Stimulated activated CD4-positive, alpha-beta T cell treated with anti-CD3 and anti-CD28 coated beads, Interleukin-15, amount 100 ng/mL, for 1 hour (primary cell): ENCODE measurements at places on chromosomes 12 and 14.
A peak's percentile ranks its signal among the peaks of the same experiment; 100 is the strongest.

DNA sequence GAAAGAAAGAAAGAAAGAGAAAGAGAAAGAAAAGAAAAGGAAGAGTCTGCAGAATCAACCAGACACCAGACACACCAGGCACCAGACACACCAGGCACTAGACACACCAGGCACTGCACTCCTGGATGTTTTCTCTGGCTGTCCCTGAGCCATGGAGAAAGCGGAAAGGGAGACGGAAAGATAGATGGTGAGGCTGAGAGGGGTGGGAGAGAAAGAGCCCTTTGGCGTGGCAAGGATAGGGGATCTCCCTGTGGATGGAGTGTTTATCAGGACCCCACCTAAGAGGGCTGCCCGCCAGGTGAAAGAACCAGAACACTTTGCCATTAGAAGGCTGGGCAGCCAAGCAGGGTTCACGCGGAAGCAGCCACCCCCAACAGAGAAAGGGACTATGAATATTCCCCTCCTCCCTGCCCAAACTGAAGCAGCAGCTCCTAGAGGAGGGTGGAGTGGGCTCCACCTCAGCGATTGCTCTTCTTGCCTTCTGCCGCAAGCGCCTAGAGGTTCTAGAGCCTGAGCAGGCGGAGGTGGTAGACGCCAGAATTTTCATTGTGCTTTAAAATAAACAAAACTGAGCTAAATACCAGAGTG, 13.4 kb downstream of the ST8SIA1 start:
- no peak for DNase-seq

GRCh38 chr12:131089531-131090273, 136.0 kb downstream of the ADGRD1 start:
- no peak for DNase-seq

- DNase-seq, result no peak
Measured at GRCh38 chr12:89098441-89099112, 253.7 kb downstream of the DUSP6 start.

GRCh38 chr12:115885040-115885690, 392.3 kb downstream of the MED13L start:
- DNase-seq, result no peak

DNA sequence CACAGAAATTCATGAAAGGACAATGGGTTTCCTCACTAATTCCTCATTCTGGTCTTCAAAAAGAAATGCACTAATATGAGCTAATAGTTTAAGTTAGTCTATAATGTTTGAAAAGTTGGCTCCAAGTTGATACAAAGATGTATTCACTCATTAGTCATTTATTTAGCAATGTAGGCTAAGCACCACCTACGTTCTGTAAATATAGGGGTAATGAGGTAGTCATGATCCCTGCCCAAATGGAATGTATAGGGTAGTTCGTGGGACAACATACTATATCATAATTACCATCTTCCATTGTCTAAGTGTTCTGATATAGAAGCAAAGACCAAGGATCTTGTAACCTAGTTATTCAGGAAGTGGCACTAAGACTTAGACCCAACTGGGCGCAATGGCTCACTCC, 86.5 kb downstream of the DIO2 start:
- DNase-seq, result no peak

DNA sequence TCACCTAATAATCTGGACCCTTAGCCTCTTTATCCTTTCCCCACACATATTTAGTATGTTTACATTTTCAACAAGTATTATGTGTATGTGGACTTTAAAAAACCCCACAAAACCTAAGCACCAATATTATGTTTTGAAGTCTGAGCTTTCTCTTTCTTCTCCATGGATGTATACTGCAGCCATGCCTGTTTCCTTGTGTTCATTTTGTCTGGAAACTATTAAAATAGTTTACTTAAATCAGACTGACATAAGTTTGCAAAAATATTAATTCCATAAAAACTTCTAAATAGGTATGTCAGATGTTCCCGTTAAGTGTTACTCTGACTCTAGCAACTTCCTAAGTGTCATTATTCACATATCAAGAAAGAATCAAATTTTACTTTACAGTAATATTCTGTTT, 2.9 kb downstream of the HIGD1C start:
- DNase-seq, result no peak

GRCh38 chr14:76186308-76187027, 34.7 kb downstream of the GPATCH2L start:
- DNase-seq, result no peak

DNA sequence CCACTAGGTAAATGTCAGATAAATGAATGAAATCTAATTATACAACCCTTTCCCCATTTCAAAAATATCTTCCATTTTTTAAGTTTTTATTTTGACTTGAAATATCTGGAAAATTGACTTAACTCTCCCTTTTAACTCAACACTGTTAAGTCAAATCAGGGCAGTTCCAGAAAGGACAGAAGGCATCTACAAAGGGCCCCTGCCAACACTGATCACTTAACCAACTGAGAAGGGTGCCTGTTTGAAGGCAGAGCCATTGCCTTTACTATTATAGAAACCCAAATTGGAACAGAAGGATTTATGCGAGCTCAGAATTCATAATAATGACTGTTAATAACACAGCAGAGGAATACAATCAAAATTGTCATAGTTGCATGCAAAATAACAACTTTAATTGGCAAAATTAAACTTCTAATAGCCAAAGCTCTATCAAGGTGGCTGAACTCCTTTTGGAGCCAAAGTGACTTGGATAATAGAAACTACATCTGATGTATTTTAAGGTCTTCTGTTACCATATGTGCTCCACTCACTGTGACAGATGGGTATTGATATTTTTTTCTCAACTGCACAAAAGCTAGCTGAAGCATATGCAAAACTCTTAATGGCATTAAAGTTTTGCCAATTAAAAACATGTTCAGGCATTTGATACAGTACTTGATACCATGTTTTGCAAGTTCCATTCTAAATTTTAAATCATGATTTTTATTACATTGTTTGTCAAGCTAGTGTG, 383.8 kb downstream of the NOVA1 start:
- no peak for DNase-seq

- no peak for DNase-seq
Measured at GRCh38 chr14:54603362-54603761, 36.4 kb downstream of the SAMD4A start.

DNA sequence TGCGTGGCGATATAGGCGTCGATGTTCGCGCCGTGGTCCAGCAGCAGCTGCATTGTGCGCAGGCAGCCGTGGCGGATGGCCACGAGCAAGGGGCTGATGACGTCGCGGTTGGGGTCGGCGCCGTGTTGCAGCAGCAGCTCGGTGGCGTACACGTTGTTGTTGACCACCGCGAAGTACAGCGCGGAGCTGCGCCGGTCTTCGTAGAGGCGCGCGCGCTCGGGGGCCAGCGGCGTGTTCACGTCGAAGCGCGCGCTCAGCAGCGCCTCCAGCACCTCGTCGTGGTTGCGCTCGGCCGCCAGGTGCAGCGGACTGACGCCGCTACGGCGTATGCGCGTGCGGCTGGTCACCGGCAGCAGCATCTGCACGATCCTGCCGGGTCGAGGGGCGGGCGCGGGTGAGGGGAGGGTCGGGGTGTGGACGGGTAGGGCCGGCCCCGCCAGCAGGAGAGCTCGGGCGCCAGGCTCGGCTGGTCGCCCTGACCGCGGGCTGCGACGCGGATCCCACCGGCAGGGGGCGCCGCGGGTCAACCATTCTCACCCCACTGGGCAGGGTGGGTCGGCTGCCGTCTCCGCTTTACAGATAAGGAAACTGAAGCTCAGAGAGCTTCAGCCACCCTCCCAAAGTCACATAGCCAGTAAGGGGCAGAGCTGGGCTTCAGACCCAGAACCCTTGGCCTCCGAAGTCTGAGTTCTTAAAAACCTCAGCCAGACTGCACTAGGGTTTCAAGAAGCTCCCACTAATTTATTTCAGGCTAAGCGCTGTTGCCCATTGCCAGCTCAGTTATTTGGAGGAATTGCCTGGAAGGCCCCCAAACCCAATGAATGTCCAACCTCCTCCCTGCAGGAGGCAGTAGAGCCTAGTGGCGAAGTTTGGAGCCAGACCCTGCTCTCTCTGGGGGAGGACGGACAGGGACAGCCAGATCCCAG, 12.4 kb downstream of the FAM181A start:
- peak; percentile 96 for DNase-seq

- no peak for DNase-seq
Measured at GRCh38 chr14:51682411-51682810, 30.7 kb downstream of the FRMD6 start.

DNA sequence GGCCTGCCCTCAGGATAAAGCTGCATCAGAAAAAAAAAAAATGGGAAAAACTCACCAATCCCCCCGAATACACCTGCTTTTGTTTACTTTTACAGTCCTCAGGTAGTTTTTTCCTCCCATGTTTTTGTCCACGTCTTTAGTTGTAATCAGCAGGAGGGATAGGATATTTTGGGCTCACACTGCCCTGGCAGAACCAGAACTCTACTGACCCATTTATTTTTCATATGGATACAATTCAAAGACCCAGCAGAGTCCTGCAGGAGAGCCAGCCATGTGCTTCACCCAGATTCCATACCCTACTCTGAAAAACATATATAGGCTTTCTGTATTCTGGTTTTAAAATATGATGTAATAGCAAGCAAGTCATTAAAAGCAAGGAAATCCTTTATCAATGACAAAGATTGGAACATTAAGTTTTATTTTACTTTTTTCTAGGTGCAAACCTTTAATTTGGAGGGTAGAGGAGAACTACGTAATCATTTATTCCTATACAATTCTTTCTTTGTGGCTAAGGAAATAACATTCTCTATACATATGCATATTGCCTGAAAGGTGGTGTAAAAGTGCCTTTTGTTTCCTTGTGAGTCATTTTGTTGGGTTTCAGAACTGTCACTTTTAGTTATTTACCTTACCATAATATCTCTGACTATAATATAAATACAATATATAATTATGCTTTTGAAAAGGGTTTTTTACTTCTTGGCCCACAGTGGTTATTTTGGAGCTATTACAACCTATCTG, 19.1 kb downstream of the DACT1 start:
- no peak for DNase-seq

DNA sequence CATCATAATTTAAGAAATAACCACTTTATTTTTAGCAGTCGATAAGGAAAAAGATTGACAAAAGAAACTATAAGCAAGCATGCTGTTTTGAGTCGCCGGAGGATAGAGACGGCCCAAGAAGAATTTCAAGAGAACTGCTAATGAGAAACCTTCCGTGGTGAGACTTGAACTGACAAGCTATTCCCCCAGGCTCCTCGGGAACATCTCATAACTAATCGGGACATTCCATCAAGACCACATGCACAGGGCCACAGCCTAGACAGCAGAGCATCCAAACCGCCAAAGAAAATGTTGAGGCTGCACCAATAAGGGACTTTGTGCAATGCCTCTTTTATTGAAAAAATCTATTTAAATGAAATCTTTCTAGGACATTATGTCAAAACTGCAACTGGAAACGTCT, 51.0 kb downstream of the YEATS4 start:
- no peak for DNase-seq

DNA sequence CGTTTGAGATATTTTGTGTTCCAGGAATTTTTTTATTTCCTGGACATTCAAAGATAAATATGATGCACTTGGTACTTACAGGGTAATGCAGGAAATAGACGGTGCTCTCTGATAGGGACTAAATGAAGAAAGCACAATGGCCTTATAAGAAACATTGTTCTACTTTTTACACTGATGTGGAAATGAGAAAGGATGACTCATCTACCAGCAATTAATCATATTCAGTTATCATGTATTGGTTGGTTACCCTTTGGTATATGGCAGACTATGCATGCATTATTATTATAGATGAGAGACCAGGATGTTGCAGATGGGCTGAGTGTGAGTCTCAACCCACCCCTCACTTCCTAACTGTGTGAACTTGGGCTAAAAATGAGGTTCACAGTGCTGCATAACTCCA, 222.2 kb downstream of the FLRT2 start:
- no peak for DNase-seq

DNA sequence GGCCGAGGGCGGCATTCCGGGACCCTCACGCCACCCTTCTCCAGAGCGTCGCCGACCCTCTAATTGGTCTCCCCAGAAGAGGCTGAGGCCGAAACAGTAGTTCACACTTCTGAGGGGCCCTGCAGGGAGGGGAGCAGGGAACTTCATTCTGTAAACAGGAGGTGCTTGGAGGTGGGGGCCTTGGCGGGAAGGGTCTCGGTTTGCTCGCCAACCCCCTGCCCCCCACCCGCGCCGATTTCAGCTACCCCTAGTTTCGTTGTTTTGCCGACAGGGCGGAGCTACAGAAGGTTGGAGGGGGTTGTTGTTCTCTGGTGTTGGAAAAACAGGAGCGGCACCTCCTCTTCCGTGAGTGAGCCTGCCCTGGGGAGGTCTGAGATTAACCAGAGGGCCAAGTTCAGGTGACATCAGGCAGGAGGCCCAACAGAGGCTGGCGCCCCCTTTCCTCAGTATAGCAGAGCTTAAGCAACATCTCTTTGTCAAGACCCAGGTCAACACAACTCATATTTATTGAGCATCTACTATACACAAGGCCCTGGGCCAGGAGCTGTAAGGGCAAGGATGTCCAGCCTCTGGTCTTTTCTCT, 682 bp downstream of the ERBB3 start:
- DNase-seq, result no peak

DNA sequence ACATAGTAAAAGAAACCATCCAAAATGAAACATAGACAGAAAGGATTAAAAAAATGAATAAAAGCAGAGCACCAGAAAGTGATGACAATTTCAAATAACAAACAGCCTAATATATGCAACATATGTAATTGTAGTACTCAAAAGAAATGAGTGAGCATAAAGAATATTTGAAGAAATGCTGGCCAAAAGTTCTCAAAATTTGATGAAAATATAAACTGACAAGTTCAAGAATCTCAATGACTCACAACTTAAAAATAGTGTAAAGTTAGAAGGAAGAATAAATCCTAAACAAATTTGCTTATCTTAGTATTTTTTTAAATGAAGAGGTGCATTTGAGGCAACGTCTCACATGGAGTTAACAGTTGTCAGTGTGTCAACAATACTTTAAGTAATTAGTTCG, 498.9 kb downstream of the SLC6A15 start:
- DNase-seq, result no peak

GRCh38 chr12:6534945-6535696, 804 bp downstream of the GAPDH start:
- DNase-seq, result peak; percentile 68

DNA sequence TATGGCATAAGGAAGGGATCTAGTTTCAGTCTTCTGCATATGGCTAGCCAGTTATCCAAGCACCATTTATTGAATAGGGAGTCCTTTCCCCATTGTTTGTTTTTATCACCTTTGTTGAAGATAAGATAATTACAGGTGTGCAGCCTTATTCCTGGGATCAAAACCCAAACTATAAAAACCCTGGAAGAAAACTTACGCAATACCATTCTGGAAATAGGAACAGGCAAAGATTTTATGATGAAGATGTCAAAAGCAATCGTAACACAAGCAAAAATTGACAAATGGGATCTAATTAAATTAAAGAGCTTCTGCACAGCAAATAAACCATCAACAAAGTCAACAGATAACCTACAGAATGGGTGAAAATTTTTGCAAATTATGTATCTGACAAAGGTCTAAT, 128.5 kb upstream of the DCN start:
- no peak for DNase-seq

DNA sequence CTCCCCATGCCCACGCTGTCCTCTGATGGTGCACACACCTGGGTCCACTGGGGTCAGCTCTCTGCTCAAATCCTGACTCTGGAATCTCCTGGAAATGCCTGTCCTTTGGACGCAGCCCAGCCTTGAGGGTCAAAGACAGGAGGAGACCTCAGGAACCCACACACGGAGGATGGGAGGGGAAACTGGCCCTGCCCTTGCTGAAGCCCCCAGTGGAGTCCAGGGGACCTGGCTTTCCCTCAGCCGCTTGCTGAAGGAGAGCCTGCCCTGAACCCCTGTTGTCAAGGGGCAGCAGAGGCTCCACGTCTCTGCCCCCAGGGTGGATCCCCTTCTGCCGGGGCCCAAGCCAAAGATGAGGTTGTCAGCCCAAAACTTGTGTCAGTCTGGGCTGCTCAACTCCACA, 16.9 kb downstream of the GALNT9 start:
- DNase-seq, result no peak

- DNase-seq, result no peak
Measured at GRCh38 chr12:113660936-113661335, 189.3 kb upstream of the LHX5 start.
